Large intestine (tissue), 12 donors: ENCODE measurements at places on chromosomes 2 and 18.

- DNase-seq, result peak; percentile 51
Observed at GRCh38 chr2:223896833-223897311, 48.3 kb downstream of the WDFY1 start.

DNA sequence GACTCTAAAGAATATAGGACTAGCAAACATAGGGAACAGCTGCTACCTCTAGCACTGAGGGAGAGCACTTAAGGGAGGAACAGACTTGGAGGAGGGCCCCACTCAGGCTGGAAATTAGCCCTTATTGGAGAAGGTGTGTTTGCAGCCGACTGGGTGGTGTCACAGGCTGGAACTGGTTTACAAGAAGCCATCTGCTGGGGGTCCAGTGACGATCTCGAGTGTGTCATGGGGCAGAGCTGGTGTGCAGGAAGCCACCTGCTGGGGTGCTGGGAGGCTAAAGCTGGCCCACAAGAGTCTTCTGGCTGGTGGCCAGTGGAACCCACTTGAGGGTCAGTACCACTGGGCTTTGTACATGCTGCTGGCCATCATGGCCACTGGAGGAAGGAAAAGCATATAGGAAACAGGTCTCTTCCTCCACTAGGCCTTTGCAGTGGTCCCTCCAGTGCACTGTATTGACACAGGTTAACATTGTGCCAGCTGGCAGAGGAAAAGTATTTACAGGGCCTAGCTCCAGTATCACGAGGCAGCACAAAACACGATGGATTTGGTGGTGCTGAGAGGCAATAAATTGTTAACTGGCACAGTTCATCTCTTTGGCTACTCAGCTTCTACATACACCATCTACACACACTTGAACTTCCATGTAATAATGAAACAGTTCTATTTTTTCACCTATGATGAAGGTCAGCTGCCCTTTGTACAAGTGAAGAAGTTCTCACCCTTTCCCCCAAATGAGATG lies 43.6 kb downstream of the MAP3K20 start:
- DNase-seq, result no peak

- DNase-seq, result no peak
Observed at GRCh38 chr18:55251254-55251971, 292.2 kb upstream of the CCDC68 start.

DNA sequence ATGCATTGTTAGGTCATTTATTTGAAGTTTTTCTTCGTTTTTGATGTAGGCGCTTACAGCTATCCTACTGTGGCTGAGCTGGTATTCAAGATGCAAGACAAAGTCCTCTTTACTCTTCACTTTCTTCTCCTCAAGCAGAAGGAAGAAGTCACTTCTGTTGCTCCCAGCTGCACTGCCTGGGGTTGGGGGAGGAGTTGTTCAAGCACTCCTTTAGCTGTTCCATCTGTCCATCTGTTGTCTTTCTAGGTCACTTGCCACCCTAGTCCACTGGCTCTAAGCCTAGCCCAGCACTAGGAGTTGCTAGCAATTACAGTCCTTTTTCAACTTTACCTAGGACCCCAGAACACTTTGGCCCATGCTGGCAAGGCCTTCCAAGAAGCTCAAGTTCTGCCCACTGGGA lies 200.6 kb upstream of the RBMS1 start:
- DNase-seq, result no peak

GRCh38 chr18:23977719-23978483 lies 36.7 kb upstream of the TTC39C start:
- DNase-seq, result no peak

- no peak for DNase-seq
Observed at GRCh38 chr2:10038716-10039115, 4.6 kb upstream of the KLF11 start.

GRCh38 chr2:198905881-198906612 lies 551.7 kb downstream of the SATB2 start:
- DNase-seq, result no peak

GRCh38 chr2:7499018-7499417 lies 581.8 kb downstream of the RNF144A start:
- no peak for DNase-seq

DNA sequence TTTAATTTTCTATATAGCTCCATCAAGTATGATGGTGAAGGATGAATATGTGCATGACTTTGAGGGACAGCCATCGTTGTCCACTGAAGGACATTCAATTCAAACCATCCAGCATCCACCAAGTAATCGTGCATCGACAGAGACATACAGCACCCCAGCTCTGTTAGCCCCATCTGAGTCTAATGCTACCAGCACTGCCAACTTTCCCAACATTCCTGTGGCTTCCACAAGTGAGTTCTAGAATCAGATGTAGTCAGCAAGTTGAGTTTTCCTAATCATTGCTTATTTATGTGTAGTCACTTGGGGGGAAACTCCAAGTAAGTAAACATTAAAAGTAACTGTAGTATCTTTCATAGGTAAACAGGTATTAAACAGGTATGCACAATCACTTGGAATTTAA lies 24.8 kb downstream of the SMAD4 start:
- no peak for DNase-seq

DNA sequence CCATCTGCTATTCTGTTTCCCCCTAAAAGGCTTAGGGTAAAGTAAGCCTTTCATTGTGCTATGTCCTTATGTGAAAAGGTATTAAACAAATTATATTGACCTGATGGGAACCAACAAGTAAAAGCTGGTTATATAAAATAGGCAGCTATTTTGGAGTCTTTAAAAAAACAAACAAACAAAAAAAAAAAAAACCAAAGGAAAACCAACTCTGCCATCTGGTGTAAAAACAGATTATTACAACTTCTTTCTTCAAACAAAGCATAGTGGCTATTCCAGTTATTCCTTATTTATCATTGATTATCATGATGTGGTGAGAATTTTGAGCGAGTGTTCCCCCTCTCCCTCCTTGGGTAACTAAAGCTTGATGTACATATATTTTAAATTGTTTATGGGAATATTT lies 122.3 kb upstream of the FHL2 start:
- no peak for DNase-seq

DNA sequence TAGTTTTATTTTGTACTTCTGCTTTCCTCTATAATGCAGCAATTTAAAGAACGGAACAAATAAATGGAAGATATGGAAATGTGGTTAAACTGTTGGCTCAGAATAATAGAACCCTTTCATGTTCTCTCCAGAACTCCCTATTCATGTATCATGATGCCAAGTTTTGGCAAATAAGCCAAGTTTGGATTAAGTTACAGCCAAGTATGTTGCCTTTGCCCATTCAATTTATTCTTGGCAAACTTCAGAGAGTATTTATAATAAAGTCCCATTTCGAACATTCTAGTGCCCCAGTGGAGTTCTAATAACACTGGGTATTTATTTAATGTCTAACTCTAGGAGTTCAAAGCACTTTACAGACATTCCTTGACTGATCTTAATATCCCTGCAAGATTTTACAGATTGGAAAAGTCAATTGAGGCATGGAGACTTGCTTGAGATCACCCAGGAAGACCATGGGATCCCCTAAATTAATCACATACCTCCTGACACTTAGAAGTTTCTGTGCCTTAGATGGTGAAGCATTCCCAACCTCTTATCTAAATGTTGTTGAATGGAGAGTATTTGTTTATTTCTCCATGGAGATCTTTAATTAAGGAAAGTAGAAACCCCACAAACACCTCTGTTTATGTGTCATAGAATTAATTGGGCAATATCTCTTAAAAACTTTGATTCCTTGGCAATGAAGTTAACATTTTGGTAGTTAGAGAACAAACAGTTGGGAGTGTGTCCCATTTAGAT lies 106.7 kb downstream of the ACKR3 start:
- DNase-seq, result no peak

DNA sequence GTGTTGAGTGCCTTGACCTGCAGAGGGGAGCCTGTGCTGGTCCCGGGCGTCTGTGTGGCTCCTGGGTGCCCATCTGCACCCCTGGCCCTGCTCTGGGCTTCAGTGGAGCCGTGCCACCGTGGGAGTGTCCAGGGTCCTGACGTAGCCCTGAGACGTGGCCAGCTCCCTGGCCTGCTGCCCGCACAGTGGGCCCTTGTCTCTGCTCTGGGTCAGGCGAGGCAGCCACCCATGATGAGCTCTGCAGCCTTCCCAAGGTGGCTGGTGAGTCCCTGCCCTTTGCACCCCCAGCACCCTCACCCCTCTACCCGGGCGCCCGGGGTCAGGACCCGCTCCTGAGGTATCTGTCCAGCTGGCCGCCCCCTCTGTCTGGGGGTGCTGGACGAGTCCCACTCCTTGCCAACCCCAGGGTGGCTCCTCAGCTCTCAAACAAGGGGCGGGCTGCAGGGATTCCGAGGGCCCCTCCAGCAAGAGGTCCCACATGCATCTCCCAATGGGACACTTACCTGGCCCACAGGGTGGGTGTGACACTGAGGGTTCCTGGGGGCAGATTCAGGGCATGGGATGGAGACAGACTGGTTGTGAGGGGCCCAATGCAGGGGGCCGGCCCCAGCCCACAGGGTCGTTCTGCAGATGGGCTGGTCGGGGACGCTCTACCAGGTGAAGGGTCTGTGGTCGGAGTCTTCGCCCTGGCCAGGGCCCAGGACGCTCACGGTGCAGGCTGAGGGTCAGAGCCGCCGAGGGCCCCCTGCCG lies 2.4 kb downstream of the NEU4 start:
- no peak for DNase-seq

- no peak for DNase-seq
Observed at GRCh38 chr2:144146876-144147275, 373.0 kb downstream of the ZEB2 start.

- no peak for DNase-seq
Observed at GRCh38 chr2:158315000-158315399, 141.6 kb downstream of the CCDC148 start.

- no peak for DNase-seq
Observed at GRCh38 chr2:47737191-47737975, 45.6 kb upstream of the MSH6 start.

DNA sequence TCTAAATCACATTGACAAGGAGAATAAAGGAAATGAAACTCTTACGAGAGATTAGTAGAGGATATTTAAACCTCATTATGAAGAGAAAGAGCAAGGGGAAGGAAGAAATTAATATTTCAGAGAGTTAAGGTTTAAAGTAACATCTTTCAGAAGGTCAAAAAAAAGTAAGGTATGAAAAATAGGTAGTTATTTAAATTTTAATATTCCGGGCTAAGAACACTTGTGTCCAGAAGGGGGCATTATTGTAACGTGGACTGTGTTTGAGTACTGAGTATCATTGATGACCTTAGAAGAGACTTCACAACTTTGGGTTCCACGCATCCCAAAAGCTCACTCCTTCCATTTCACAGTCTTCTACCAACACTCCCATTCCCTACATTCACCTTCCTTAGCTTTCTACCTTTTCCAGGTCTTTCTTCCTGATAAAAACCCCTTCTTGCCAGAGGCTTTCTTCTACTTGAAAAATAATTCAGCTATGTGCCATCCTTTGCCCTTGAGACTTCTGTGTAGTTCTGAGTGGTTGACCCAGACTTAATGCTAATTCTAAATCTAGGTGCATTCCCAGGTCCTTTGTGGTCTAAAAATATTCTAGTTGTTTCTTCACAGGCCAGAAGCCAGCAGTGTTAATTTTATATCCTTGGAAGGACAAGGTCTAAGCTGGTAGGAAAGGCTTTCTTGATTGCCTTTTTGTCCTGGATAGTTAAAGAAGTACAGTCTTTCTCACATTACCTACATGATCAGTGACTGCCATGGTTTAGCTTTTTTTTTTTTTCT lies 16.5 kb downstream of the DYNC1I2 start:
- no peak for DNase-seq

DNA sequence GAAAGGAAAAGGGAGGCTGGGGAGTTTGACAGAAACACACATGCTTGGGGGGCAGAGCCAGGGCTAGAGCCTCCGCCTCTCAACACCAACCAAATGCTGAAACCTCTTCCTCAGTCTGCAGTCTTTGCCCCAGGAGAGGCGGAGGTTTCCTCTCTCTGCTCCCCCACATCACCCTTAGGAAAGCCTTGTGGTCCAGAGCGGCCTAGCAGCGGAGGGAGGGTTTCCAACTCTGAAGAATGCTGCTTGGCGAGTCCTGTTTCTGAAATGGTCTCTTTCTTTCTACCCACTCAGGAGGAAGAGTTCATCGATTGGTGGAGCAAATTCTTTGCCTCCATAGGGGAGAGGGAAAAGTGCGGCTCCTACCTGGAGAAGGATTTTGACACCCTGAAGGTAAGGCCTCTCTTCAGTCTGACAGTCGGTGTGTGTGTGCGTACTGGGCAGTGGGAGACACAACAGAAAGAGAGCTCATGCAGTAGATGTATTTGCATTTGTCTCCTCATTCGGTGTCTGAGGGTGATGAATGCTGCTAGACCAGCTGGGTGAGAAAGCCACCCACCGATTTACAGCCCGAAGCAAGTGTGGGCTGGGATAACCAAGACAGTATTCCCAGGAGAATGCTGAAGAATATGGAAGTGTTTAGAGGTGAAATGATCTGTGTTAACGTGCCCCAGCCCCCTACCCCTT lies 190.5 kb downstream of the DYSF start:
- no peak for DNase-seq

GRCh38 chr2:234518986-234519642 lies 22.2 kb upstream of the ARL4C start:
- DNase-seq, result no peak

DNA sequence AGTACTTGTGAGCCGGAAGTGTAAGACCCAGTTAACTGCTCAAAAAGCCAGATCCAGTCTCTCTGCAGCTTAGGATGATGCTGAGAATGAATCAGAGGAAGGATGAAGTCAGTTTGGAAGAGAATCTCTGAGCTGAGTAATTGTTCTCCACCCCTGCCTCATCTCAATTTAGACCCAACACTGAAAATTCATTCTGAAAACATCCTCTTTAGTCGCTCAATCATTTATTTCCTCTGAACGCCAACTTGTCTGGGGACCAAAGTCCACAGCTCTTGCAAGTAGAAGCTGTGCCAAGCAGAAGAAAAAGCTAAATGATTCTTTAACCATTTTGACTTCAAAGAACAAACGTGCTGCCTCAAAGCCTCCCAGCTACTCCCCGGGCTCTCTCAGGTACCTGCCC lies 177.1 kb upstream of the KLHL29 start:
- DNase-seq, result peak; percentile 41

GRCh38 chr2:124778076-124778475 lies 753.0 kb downstream of the CNTNAP5 start:
- no peak for DNase-seq

- no peak for DNase-seq
Observed at GRCh38 chr2:44324971-44325426, 36.3 kb downstream of the PREPL start.

DNA sequence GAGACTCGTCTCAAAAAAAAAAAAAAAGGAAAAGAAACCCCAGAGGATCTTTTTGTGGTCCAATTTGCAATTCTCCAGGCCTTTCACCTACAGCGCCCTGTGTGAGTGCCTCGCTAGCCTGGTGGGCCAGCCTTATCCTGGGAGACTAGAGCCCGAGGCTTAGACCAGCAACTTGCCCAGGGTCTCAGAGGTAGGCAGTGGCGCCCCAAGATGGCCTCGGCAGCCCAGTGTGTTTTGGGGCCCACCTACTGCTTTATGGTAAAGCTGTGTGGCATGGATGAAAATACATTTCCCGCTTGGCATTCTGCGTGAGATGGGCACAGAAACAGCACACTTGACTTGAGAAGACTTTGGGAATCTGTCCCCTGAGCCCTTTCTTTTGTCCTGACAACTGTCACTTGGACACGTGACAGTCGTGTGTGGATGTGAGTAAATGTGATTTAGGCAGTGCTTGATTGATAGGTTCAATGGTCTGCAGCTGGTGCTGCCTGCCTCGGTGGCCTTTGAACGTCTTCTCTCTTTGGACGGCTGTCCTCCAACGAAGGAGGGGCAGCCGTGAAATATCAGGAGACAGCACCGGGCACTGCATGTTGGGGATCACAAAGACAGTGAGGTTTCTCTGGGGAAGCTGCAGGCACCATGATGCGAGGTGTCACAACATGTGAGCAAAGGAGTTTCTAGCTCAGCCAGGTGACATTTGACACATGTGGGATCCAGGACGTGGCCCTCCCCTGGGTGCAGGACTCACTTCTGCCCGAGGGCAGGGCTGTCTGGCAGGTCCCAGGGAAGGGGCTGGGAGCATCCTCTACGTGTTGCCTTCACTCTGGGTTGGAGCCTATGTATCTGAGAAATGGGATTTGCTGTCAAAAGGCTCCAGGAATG lies 209.5 kb upstream of the TWIST2 start:
- no peak for DNase-seq
